ENCODE measurements at places on chromosomes 3 and 15.

DNA sequence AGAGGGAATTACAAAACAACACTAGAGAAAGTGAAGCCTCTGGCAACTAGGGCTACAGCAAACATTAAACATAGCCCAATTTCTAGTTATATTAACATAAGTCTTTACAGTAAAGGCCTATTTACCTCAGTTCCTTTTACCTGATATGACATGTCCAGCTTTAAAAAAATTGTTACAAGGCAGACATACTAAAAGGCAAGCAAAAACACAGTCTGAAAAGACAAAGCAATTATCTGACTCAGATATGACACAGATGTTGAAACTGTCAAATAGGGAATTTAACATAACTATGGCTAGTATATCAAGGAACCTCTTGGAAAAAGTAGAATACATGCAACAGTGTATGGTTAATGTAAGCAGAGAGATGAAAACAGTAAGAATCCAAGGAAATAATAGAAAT lies 238.6 kb downstream of the RAP2B start:
- no peak for DNase-seq

GRCh38 chr3:10341901-10342398 lies 21.0 kb upstream of the SEC13 start:
- DNase-seq, result no peak

GRCh38 chr15:52645916-52646315 lies 33.3 kb downstream of the ATOSA start:
- no peak for DNase-seq

GRCh38 chr3:181709537-181710279 lies 2.0 kb upstream of the SOX2 start:
- peak; percentile 86 for DNase-seq

- peak; percentile 29 for DNase-seq
These were observed 163.2 kb downstream of the NSUN3 start for GRCh38 chr3:94226078-94226477.

GRCh38 chr3:52004906-52005395 lies 9.3 kb upstream of the RPL29 start:
- no peak for DNase-seq
